ENCODE measurements at places on chromosomes 12 and 14. TPM values are rescaled to one million over a fixed set of nuclear protein-coding genes. Genes with fewer than 3 reads are reported as not detected.

DNA sequence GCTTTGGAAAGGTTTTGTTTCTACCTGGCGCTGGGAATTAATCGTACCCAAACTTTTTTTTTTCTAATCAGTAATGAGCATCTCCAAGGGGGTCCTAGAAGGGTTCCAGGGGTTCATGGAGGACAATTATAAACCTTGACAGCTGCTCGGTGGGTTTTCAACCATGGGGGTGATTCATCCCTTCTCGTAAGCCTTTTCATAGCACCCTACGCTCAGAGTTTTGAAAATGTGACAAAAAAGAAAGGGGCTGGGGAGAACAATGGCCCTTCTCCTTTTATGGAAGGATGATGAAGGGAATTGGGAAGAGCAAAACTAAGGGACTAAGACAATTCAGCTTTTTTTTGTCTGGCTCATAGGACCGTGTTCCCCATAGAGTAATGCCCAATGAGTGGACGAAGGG lies 196.7 kb downstream of the ZFP36L1 start:
- DNase-seq = no peak

DNA sequence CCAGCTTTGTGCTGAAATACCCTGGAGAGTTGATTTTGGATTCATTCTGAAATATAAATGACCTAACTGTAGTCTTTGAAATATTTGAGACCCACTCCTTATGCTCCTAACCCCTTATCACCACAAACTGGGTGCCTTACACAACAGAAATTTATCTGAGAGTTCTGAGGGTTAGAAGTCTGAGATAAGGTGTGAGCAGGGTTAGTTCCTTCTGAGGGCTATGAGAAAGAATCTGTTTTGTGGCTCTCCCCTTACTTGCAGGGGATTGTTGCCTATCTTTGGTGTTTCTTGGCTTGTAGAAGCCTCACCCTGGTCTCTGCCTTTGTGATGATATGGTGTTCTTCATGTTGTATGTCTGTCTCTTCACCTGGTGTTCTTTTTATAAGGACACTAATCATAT lies 91.7 kb downstream of the DERA start:
- DNase-seq = no peak

DNA sequence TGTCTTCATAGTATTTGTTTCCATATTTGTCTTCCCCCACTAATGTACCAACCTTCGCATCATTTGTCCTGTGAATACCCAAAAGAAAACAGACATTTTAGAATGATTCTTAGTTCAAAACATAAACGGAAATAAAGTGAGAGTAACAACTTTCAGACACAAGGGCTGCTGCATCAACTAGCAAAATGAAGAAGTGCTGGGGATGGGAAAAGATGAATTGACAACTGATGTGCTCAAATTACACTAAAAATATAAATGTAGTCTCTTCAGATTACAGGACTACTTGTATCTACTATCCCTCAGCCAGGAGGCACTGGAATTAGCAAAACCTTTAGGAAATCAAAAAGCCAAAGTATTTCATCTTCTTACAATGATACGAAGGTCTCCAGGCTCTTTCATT lies 743 bp downstream of the NDUFA12 start:
- DNase-seq = no peak

DNA sequence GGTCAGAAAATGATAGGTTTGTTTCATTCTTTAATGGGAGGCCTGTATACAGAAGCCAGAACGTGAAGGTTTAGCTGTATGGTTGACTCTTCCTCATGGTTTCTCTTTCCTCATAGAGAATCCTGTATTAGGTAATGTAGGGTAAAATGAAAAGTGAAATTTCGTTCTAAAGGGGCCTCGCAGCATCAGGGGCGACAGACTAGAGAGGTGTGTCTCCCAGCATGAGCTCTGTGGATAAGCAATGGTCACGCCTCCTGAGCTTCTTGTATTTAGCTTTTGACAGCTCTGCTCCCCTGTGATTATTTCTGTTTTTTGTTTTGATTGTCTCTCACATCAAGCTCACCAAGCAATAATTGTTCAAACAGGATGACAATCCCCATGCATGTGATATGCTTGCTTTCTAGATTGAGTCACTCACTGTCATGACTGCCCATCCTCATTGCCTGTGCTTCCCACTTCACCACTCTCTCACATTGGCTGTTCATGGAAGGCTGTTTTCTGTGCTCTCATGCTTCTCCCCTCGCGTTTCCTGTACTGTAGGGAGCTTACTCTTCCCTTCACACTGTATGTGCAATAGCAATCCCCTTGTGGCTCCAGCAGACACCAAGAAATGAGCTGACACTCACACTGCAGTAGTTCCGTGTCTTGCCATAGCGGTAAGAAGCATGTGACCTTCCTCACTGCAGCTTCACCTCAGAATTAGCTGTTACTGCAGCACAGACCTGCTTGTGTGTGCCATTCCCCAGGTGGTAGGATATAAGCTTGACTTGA lies 44.0 kb downstream of the RAD52 start:
- DNase-seq = no peak

The TMEM19 gene
- 13.0 TPM for total RNA-seq

The SLC25A29 gene
- 119 TPM for total RNA-seq

Measured in glomerular endothelial cell (primary cell).